Suppressor macrophage treated with lipopolysaccharide for 4 hours (primary cell): ENCODE measurements at places on chromosomes 4 and X.

- DNase-seq = peak; percentile 26
Measured at GRCh38 chr4:8117278-8117682, 41.3 kb downstream of the ABLIM2 start.

DNA sequence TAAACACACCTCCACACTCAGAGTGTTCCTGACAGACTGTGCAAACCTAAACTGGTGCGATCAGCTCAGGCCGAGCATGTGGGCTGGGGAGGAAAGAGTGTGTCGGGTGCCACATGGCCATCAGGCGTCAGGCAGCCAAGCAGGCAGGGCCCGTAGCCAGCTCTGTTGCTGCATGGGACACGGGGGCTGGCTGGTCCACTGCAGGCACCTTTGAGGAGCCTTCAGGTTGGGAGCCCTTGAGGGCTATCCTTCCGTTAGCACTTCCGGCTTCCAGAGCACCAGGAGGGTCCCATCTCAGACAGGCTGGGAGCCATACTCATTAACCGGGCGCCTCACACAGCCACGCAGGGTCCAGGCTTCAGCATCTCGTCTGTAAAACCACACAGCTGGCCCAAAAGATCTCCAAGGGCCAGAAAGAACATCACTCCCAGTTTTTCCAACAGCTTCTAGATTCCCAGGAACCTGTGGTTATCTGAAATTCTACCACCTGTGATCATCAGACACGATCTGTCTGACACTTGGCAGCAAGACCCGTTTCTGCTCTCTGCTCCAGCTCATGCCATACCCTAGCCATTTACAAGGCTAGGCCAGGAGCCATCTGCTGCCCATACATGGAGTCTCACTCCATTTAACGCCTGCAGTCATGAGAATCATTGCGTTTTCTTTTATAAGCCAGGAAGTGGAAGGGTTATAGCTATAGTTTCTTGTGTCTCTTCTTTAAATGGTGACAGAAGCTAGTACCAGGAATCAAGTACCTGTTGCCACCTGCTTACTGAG is 87.5 kb downstream of the NSUN7 start:
- DNase-seq = no peak

DNA sequence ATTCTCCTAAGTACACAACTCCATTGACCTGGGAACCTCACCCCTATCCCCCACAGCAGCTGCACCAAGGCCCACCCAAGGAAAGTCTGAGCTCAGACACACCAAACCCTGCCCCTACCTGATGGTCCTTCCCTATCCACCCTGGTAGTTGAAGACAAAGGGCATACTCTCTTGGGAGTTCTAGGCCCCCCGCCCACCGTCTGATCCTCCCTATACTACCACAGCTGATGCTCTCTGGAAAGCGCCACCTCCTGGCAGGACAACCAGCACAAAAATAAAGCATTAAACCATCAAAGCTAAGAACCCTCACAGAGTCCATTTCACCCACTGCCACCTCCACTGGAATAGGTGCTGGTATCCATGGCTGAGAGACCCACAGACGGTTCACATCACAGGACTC is 83.6 kb downstream of the ANAPC10 start:
- DNase-seq = no peak

DNA sequence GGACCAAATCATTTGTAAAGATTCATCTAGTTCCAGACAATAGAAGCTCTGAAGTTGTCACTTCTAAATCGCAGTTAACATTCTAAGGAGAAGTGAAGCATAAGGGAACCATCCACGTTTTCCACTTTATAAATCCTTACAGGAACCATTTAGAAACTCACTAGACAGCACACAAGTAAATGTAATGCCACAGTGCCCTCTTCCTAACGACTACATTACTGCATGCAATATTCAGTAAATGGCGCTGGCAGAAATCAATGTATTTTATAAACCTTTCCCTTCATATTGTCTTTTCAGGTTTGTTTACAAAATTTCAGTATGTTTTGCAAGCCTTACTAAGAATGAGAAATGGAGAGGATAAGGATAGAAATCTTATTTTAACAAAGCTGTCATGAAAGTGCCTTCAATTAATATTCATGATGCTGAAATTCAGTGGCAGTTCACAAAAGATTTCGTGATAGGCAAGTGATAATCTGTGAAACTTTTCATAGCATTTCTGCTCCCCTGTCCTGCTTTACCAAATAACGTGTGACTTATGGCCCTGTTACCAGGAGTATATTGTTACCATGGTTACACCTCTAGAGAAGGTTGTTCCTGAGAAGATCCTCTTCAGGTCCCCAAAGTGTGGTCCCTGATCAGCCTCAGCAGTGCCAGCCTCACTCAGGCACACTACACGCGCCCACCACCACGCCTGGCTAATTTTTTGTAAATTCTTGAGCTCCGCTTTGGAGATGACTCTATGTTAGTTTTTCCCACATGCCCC is 54.2 kb downstream of the TMA16 start:
- peak; percentile 47 for DNase-seq

DNA sequence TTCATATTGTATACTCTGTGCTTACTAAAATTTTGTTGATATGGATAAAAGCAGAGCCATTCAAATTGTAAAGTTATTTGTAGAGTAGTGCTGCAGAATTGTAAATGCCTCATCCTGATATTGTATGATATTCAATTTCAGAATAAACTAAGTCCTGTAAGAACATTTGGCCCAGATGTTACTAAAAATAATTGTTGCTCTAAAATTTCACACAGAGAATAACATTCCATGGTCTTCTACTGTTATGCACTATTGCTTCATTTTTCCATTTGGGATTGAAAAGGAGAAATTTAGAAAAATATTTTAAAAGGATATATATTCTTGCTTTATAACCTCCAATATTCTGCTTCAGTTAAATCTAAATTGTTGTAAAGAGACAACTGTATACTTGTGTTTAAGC is 195.6 kb downstream of the LARP7 start:
- DNase-seq = no peak

DNA sequence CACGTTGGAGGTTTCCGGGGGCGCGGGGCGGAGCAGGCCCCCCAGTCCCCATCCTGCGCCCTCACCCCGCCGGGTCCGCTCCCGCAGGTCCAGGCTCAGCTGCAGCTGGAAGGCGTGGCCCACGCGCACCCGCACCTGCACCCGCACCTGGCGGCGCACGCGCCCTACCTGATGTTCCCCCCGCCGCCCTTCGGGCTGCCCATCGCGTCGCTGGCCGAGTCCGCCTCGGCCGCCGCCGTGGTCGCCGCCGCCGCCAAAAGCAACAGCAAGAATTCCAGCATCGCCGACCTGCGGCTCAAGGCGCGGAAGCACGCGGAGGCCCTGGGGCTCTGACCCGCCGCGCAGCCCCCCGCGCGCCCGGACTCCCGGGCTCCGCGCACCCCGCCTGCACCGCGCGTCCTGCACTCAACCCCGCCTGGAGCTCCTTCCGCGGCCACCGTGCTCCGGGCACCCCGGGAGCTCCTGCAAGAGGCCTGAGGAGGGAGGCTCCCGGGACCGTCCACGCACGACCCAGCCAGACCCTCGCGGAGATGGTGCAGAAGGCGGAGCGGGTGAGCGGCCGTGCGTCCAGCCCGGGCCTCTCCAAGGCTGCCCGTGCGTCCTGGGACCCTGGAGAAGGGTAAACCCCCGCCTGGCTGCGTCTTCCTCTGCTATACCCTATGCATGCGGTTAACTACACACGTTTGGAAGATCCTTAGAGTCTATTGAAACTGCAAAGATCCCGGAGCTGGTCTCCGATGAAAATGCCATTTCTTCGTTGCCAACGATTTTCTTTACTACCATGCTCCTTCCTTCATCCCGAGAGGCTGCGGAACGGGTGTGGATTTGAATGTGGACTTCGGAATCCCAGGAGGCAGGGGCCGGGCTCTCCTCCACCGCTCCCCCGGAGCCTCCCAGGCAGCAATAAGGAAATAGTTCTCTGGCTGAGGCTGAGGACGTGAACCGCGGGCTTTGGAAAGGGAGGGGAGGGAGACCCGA is 14.0 kb downstream of the SHOX start:
- DNase-seq = no peak

DNA sequence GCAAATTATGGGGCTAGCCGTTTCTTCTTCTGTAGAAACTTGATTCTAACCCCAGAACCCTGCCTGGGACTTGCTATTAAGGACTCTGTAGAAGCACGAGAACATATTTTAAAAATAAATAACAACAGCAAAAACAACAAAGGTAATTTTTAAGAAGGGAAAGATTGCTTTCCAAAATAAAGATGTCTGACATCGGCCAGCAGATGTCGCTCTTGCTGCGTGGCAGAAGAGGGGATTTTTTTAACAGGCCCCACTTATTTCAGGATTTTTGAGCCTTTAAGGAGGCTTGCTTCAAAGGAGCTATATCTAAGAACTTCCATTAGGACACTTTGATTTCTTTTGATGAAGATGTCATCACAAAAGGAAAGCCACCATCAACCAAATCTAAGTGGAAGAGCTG is 62.8 kb upstream of the EGFL6 start:
- peak; percentile 61 for DNase-seq

DNA sequence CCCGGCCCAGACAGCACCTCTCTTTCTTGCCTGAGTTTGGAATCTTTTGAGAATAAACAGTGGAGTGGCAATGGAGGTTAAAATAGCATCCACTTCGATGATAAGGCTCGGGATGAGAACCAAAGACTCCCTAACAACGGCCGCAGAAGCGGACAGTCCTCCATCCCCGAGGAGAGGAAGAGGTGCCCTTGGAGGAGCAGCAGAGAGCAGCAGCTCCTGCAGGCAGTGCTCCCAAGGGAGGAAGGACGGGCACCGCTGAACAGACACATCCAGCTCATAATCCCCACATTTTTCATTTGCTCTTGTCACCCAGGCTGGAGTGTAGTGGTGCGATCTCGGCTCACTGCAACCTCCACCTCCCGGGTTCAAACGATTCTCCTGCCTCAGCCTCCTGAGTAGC is 61.3 kb downstream of the DCTD start:
- DNase-seq = no peak

DNA sequence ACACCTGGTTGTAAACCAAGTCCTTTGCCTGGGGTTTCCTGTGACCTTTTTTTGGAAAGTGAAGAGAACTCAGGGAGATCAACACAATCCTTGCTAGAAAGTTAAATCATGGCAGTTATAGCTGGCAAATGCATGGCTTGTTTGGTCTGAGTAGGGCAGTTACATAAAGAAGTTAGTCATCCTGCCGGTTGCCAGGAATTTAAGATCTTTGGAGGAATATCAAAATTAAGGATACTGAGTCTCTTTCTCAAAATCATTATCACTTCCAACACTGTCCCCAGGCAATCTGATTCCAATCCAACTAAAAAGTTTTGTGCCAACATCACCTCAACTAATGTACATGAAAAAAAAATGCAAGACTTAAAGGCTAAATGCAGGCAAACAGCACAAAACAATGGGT is 40.3 kb downstream of the C4orf54 start:
- no peak for DNase-seq

GRCh38 chr4:17030543-17030942 is 132.1 kb upstream of the LDB2 start:
- no peak for DNase-seq

DNA sequence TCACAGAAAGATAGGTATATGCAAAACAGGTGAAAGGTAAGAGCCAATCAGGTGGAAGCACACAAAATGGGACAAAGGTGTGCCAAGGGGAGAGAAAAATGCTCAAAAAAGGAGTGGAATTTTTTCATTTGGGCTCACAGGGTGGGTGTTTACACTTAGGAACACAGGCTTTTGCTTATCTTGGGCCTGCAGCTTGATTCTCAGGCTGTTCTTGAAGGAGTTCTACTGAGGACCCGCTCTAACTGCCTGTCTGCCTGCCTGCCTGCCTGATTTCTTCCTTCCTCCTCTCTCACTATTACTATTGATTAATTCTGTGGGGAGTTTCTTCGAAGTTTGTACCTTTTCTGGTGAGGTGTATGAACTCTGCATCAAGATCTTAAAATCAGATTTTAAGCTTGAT is 120.3 kb upstream of the CTSO start:
- DNase-seq = no peak
